ENCODE measurements at places on chromosomes 12 and 14.

DNA sequence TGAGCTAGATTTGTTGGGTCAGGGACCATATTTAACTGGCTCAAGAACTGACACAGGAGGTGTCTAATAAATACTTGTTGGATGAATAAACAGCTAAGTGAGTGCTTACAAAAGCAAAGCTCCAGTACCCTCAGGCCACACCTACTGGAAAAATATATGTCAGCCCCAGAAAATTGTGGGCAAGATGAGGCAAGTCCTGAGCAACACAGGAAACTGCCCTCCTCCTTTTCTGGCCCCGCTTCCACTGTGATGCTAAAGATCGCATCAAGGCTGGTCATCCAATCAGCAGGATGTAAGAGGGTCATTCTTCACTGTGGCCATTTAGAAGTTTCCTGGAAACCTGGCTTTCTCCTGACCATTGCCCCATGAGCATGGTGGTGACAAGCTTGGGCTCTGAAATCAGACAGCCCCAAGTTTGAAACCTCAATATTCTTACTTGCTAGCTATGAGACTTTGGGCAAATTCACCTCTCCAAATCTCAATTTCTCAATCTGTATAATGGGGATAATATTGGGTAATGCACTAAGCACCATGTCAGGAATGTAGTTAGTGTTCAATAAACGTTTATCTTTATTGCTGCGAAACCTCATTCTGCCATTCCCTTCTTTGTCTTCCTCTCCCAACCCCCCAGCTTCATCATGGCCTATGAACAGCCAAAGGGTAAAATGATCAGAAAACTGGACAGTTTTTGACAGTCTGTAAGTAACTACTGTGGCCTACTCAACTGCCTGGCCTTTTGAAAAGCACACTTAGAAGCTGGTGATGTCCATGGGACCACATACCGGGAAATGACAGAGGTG is 139.3 kb upstream of the PZP start:
- DNase-seq: no peak

- DNase-seq: no peak
Observed at GRCh38 chr12:19847294-19848059, 408.2 kb downstream of the AEBP2 start.

GRCh38 chr12:95608252-95609033 is 57.2 kb upstream of the USP44 start:
- no peak for DNase-seq

GRCh38 chr14:82837611-82838140 is 1304.0 kb upstream of the SEL1L start:
- no peak for DNase-seq

DNA sequence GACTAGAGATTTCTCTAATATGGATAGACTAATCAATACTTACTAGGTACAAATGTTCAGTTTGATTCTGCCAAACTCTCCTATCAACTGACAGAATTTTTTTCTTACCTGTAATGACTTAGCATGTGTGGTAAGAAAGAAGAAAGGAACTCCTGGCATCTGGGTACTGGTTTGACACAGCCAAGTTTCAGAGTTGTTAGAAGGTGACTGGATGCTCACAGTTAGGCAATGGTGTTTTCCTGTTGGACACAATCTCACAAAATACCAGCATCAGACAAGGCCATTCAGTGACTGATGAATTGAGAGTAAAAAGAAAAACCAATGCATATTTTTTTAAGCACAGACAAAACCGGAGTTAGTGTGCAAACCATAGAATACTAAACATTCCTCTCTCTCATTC is 4.2 kb downstream of the MUCL1 start:
- no peak for DNase-seq

DNA sequence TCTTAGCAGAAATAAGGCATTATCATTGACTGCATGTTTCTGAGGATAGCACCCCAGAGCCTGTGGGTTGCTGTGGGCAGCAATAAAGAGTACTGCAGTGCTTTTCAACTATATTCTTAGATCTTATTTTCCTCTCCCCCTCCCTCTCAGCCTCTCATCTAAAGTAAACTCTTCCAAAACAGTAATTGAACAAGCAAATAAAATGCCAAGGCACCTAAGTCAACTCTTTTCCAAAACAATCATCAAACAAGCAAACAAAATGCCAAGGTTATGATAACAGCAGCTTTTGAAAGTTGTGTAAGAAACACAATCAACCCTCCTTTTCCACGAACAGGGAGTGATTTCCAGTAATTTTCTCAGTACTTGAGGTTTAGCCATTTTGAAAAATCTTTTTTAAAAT is 1542.6 kb downstream of the AACS start:
- no peak for DNase-seq

GRCh38 chr14:105487986-105488777 is 1.5 kb downstream of the CRIP1 start:
- DNase-seq: no peak

GRCh38 chr12:3468329-3468728 is 22.7 kb upstream of the PRMT8 start:
- DNase-seq: no peak

DNA sequence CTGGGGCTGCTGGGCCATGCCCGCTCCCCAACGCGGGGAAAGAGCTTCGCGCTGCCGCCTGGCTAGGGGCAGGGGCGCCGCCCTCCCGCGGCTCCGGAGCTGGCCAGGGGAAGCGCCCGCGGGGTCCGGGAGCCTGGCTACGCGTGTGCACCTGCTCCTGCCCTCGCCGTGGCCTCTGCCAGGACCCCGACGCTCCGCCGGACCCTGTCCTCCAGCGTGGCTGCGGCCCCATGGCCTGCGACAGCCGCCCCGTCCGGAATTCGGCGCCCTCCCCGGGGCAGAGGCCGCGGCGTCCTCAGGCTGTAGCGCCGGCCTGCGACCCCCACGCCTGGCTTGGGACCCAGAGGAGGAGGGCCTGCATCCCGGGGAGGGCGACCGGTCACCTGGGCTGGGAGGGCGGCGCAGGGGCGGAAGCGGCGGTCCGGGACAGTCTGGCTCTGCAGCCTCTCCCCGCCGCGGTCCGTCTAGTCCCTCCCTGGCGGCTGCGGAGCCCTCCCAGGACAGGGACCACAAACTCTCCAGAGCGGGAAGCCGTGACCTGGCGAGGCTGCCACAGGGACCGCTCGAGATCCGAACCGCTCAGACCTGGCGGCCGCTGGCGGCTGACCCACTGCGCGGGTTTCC is 85.6 kb downstream of the ALG10 start:
- no peak for DNase-seq

DNA sequence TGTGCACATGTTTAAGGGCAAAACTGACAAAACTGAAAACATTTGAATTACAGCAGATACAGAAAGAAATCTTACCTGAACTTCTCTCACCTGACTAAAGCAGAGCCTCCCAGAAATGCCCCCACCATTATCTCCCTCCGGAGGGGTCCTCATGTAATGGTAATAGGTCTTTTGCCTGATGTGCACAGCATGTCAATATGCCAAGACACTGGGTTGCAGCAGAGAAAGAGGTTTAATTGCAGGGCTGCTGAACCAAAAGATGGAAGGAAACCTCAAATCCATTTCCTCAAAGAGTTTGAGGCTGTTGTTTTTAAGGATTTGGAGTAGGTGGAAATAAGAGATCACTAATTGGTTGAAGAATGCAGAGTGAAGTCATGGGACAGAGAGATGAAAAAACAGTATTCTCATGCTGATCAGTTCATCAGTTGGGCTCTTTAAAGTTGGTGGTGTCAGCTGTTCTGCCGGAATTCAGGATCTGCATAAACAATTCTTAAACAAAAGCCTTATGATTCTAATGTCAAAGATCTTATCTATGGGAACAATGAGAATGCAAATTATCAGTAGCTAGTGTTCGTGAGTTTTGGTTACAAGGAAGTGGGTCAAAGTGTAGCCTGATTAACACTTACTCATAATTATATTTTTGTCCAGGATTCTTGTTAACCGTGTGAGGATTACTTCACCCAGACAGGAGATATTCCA is 18.2 kb downstream of the ANG start:
- no peak for DNase-seq

DNA sequence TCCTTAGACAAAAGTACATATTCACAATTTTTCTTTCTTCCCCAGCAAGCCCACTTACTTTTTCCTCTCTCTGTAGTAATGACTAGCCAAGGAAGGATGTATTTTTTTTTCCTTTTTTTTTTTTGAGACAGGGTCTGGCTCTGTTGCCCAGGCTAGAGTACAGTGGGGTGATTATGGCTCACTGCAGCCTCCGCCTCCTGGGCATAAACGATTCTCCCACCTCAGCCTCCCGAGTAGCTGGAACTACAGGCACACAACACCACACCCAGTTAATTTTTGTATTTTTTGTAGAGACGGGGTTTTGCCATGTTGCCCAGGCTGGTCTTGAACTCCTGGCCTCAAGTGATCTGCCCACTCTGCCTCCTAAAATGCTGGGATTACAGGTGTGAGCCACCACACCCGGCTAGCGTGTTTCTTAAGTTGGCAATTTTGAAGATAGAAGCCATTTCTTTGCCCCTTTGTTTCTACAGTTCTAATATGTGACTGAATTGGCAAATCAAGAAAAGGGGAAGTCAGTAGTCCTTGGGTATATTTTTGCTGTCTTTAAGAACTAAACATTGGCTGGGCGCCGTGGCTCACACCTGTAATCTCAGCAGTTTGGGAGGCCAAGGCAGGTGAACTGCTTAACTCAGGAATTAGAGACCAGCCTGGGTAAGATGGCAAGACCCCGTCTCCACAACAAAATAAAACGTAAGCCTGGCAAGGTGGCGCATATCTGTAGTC is 3.2 kb upstream of the NACA start:
- no peak for DNase-seq

GRCh38 chr12:95648990-95649791 is 97.9 kb upstream of the USP44 start:
- no peak for DNase-seq

GRCh38 chr14:52413729-52414408 is 99.8 kb downstream of the PTGER2 start:
- no peak for DNase-seq

DNA sequence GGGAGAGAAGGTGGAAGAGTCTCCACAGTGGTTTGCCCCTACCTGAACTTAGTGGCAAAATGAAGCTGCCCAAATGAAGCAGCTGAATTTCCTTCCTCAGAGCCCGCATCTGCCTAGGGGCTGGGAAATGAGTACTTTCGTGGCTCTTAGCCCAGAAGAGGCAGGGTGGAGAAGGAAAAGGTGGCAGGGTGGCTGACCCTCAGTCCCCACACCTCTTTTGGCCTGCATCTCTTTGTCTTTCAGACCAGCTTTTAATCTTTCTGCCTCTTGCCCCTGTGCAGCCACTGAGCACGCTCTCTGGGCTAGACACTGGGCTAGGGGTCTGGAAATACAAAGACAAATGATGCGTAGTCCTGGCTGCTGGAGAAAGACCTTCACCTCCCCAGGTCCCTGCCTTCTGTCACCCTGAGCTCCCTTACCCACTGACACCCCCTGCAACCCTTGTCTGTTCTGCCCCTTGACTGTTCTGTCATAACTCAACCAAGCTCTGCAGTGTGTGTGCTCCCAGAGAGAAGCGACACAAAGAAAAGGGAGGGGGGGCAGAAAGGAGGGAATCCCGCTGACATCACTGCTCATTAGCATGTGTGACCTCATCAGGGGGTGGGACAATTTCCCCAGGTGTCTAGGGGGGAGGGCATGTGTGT is 371 bp upstream of the REM2 start:
- DNase-seq: no peak

DNA sequence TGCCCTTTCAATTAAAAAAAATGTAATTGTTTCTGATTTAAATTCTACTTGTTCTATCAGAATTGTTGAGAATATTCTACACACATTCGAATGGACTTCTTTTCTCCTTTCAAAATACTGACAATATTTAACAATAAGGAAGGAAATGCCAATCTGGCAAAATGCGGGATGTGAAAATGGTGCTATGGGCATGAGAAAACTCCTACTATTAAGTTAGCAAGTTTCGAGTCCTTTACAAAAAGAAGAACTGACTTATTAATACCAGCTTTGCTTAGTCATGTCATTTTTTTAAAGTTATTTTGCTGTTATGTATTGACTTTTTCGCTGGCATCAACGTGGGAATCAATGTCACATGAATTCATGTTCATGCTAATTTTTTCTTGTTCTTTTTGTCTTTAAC is 31.7 kb upstream of the ARL1 start:
- no peak for DNase-seq

- DNase-seq: no peak
Observed at GRCh38 chr14:20470603-20470901, 1.3 kb downstream of the PNP start.

DNA sequence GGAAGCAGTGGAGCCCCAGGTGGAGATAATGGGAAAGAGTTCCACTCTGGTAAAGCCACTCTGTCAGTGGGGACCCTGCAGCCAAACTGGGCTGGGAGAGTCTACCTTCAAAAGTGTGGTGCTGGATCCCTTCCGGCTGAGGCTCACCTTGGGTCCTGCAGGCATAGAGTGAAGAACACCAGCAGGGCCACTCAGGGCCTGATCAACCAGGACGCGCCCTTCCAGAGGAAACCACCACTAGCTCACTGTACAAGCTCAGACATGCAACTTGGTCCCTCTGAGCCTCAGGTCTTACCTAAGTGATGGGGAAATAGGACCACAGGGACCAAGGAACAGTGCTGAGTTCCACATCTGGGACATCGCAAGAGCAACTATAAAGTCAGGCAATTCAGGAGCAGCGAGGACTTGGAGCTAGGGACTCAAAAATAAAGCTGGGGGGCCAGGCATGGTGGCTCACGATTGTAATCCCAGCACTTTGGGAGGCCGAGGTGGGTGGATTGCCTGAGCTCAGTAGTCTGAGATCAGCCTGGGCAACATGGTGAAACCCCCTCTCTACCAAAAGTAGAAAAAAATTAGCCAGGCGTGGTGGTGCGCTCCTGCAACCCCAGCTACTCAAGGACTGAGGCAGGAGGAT is 5.9 kb upstream of the PRPH start:
- no peak for DNase-seq

DNA sequence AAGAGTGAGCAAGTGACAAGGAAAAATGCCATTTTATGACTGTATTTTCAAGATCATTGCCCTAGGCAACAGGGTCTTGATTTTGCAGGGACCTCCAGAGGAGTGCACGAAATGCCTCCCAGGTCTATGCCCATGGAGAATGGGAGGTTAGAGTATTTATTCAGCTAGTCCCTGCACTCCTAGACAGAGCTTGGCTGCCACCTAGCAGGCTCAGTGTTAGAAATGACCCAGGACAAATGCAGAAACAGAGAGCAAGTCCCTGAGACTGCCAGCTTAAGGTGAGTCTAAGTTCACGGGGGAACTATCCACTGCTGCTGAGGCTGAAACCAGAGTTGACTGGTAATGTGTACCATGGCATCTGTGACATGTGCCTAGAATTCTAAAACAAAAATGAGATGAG is 506.4 kb downstream of the MED13L start:
- no peak for DNase-seq

GRCh38 chr12:45433441-45433868 is 217.6 kb downstream of the ANO6 start:
- DNase-seq: no peak

DNA sequence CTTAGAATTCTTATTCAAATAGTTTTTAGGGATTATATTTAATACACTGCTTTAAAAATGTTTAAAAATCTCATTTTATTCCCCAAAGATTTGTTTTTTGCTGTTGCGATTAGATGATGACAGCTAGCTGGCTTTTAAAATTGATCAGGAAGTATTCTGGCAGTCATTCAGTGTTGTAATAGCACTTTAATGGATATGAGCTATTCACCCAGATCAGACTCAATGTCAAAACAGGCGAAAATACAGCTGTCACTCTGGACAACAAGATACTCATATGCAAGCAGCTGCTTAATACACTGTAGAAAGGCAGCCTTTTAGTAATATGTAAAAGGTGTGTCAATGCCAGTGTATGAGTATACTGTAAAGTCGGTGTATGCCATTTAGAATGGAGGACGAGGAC is 91.7 kb downstream of the NPAS3 start:
- no peak for DNase-seq

All from stimulated activated CD4-positive, alpha-beta T cell treated with anti-CD3 and anti-CD28 coated beads, TNF-alpha, amount 100 ng/mL, for 4 hours (primary cell).